ENCODE measurements at places on chromosomes 3 and 15.

- DNase-seq: no peak
Measured at GRCh38 chr15:38905632-38906031, 341.0 kb upstream of the RASGRP1 start.

- DNase-seq: no peak
Measured at GRCh38 chr15:100995471-100996430, 76.6 kb downstream of the LRRK1 start.

GRCh38 chr15:36106640-36107335 is 472.6 kb upstream of the CDIN1 start:
- no peak for DNase-seq

GRCh38 chr15:83926116-83926515 is 272.2 kb downstream of the ADAMTSL3 start:
- no peak for DNase-seq

Measured in B cell (primary cell).